ENCODE measurements at places on chromosomes 1 and 21.

GRCh38 chr1:46019348-46019747 is 113.1 kb downstream of the PIK3R3 start:
- no peak for ATAC-seq

DNA sequence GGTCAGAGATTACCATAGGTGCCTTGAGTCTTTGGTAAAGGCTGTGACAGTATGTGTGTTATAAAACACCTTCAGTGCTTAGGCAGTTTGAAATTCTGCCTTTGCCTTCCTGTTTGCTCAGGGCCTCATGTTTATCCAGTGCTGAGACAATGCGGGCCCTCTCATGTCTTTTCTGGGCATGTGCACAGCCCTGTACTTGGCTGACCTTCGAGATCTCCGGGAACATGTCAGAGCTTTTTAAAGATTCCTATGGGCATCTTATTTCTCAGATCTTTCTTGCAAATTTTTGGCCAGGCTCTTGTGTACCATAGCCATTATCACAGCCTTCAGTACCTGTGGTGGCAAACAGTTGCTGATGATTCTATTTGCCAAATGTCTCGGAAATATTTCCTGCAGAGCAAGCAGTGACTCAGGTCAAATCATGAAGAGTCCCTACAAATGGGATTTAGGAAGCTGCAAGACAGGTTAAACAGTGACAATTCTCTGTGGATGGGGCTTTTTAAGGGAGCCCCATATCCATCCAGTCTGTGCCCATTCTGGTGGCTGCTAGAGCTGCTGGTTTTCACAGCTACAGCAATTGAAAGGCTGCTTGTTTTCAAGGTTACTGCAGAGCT is 42.1 kb downstream of the HOOK1 start:
- no peak for ATAC-seq

GRCh38 chr1:89557956-89558355 is 33.3 kb downstream of the LRRC8B start:
- peak; percentile 99 for ATAC-seq

- peak; percentile 95 for ATAC-seq
These were observed 9.6 kb upstream of the TNFRSF25 start for GRCh38 chr1:6475381-6476133.

DNA sequence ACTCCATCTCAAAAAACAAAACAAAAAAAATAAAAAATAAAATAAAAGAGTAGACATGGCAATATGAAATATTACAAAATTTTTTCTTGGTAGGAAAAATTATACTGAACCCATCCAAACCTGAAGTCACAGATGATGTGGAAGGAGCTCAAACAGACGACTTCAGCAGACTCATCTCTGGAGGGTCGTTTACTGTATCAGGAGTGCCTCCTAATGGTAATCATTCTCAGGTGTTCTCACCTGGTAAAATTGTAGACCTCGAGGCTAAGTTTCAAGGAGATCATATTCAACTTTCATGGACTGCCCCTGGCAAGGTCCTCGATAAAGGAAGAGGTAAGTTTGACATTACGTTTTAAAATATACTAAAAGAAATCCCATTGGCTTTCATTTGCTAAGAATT is 54.3 kb upstream of the SH3GLB1 start:
- ATAC-seq = no peak

- no peak for ATAC-seq
These were observed 87.9 kb downstream of the PDE4B start for GRCh38 chr1:65880611-65881010.

GRCh38 chr1:3629561-3630160 is 4.8 kb downstream of the TPRG1L start:
- ATAC-seq = no peak

- ATAC-seq = peak; percentile 29
These were observed 25.6 kb downstream of the PADI3 start for GRCh38 chr1:17274186-17275170.

GRCh38 chr1:21543598-21543997 is 34.4 kb downstream of the ALPL start:
- ATAC-seq = no peak

DNA sequence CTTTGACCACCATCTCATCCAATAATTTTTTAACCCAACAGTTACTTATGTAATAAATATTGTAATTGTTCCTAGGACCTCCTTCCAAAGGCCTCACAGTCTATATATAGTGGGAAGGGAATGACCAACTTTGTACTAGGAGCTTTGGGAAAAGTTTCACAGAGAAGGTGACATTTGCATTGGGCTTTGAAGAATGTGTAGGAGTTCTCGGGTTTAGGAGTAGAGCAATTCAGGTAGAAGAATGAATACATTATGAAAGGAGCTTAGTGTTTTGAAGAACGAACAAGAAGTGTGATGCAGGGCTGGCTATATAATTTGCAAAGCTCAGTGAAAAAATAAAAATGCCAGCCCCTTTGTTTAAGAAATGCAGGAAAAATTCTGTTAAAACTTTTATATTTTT is 330.4 kb upstream of the DEPDC1 start:
- no peak for ATAC-seq

GRCh38 chr21:44058652-44058964 is 46.5 kb downstream of the TRAPPC10 start:
- ATAC-seq = no peak

- no peak for ATAC-seq
These were observed 61.7 kb downstream of the MDM4 start for GRCh38 chr1:204577794-204578478.

DNA sequence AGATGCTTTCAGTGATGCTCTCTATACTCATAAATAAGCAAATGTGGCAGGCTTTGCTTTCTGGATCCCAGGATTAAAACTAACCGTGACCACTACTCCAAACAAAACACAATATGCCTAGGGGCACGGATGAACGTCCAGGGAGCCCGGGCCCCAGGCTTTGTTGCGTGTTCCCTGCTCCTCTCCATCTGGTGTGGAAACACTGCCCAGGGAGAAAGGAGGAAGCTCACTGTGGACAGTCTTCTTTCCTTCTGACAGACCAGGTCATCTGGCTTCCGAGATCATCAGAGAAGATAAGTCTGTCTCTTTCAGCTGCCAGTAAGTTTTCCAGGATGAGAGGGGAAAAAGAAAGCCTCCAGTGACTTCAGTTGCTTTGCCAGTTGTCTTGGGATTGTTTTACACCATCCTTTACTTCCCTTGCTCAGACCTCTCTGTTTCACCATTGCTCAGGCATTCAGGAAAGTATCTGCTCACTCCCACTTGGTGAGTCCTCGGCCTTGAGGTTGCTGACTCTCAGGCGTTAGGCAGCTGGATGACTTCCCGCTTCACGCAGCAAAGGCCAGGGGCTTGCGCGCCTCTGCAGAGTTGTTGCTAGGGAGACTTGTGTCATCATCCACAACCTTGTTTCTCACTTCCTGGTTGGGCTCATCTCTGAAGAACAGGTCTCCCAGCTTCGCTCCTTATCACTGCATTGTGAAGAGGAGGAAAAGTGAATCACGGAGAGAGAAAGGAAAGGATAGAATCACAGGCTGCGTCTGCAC is 20.6 kb upstream of the PGD start:
- no peak for ATAC-seq

GRCh38 chr1:47873337-47873736 is 123.8 kb downstream of the TRABD2B start:
- ATAC-seq = no peak

DNA sequence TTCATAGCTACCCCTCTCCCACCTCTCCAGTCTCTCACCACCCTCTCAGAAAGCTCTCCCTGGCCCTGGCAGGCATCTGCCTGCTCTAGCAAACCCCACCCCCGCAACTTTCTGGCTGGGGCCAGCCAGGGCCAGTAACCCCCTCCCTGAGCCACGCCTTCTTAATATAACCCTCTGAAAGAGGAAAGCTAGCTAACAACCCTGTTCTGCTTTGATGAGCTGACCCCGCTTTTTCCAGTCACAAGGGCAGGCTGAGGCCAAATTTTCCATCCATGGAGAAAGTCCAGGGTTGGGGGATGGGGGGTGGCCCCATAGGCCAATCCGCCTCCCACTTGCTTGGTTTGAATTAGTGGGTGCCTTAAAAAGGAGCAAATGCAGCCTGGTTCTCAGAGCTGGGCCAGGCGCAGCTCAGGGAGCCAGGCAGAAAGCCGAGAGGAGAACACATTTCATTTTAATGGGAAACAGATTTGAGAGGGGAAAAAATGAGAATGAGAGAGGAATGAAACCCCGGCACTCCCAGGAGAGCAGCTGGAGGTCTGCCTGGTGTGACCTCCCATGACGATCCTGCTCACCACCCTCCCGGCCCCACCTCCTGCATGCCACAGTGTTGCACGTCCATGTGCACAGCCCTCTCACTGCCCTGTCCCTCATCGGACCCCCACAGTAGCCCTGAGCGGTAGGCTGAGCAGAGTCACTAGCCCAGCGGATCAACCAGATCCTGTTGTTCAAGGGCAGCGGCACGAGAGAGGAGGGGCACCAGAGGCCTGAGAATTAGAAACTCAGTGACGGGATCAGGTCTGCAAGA is 62.3 kb downstream of the OPTC start:
- no peak for ATAC-seq

DNA sequence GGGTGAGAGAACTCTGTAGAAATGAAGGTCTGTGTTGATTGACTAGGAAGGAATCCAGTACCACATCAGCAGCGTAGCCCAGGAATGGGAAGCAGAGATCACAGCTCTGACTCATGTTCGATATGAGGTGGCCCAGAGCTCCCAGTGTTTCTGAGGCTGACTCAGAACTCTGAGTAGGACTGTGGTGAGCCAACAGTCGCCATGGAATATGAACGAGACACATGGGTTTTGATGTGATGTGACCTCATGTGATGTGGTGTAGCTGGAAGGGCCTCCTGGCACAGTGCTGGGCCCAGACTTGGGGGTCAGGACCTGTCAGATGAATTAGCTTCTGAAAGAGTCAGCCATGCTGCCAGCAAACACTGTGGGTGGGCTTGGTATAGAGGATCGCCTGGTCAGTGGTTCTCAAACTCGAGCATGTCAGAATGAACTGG is 237.0 kb downstream of the MRPL39 start:
- ATAC-seq = peak; percentile 98

GRCh38 chr1:14845851-14846250 is 247.4 kb downstream of the KAZN start:
- ATAC-seq = no peak

DNA sequence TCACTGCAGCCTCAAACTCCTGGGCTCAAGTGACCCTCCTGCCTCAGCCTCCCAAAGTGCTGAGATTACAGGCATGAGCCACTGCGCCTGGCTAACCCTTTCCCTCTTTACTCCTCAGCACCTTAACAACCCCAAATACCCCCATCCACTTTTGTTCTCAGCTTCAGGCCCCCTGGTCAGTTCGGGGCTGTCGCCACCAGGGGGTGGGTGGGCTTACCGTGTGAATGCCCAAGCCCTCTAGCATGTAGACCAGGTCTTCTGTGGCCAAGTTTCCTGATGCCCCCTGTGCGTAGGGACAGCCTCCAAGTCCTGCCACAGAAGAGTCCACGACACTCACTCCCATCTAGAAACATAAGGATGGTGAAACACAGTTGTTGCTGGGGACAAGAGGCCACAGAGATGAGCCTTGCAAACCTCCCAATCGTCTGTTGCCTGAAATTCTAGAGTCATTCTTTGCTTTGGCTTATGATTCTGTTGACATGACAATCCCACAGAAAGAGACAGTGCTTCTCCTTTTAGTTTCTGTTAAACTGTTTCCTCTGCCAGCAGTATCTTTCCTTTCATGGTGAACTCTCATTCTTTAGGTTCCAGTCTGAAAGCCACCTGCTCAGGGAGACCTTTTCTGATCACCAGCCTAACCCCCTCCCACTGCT is 3.8 kb upstream of the GALE start:
- no peak for ATAC-seq

DNA sequence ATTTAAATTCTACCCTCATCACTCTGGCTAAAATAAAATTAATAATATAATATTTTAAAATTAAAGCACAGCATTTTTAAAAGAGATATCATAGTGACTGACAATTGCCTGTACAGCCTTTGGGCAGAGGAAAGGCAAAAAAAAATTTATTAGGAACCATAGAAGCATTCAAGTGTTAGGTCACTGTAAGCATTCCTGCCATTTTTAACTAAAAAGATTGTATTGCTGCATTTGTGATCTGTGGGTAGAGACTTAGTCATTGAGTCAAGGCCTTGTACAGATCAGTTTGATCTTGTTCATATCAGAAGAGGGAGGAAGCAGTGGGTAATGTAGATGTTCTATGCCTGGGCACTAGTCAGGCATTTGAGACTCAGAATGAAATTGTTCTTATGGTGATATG is 109.9 kb downstream of the LYPLAL1 start:
- ATAC-seq = no peak
